Dermis blood vessel endothelial cell (primary cell): ENCODE measurements at places on chromosomes 5 and 9. TPM values are rescaled to one million over a fixed set of nuclear protein-coding genes. Genes with fewer than 3 reads are reported as not detected.

MYMK gene
- not detected in 2 replicates for total RNA-seq

TRAF2 gene
- 20.6 and 24.2 TPM in 2 replicates for total RNA-seq

CAMK4 gene
- total RNA-seq, result under 0.01 and 0.28 TPM in 2 replicates

DNA sequence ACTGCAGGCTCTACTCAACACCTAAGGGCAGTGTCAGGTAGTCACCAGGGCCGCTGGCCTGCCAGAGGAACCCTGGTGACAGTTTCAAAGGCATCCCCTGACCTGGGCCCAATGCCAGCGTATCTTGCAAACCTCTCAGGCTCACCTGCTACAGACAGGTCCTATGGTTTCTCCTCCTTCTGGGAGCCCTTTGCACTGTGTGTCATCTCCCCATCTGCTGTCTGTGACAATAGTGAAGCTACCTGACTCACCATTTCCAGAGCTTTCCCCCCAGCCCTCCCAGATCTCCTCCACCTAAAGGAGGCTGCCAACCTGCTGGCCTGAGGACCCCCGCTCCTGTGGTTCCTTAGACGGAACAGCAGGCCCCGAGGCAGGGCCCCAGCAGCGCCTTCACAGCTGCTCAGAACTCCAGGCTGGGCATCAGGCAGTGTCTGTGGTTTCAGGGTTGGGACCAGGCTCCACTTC is 203.1 kb downstream of the FSTL4 start:
- no peak for DNase-seq

DNA sequence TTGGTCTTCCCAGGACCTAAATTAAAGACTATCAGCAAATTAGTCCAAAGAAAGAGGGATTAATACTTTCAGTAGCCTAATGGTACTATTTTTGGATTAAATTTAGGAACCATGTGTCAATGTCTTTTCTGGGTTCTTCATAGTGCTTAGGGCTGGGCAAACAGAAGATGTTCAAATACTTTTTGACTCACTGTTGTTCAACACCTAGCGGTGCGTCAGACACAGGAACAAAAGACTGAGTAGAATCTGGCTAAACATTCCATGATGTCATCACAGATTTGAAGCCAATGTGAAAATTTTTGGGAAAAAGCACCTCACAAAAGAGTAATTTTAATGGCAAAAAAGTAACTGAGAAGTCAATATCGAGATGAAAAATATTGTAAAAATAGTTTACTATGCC is 544.4 kb downstream of the EFNA5 start:
- DNase-seq, result no peak

GRCh38 chr9:114467910-114468309 is 37.4 kb downstream of the WHRN start:
- DNase-seq, result no peak

DNA sequence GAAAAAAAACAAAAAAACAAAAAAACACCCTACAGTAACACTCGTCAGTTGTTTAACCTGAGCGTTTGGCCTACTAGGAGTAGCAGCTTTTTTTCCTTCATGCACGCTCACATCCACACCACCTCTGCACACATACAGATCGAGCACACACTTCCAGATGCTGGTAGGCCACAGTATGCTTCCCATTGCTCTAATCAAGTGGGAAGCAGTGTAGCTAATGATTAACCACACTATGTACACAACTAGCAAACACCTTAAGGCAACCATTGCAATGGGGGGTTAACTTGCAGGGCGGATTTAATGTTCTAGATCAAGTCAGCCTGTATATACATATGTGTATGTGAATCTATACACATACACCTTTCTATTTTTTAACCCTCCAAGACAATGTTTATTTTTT is 65.5 kb upstream of the GLRX start:
- DNase-seq, result no peak

GRCh38 chr9:28120626-28121025 is 547.3 kb upstream of the C9orf72 start:
- DNase-seq, result no peak
